Right lobe of liver (tissue), 6 donors: ENCODE measurements at places on chromosomes 7 and 10. TPM values are rescaled to one million over a fixed set of nuclear protein-coding genes. Genes with fewer than 3 reads are reported as not detected.

The IFT22 gene
- 8.1 TPM for total RNA-seq

The TSPAN12 gene
- total RNA-seq: 13.1 TPM

The ZPBP gene
- total RNA-seq: not detected

The OPALIN gene
- not detected for total RNA-seq

The VWC2 gene
- not detected for total RNA-seq
